Activated T-cell treated with anti-CD3 and anti-CD28 coated beads, Interleukin-2, amount 50 U/mL, for 72 hours (primary cell): ENCODE measurements at places on chromosomes 12 and 14.
A peak's percentile ranks its signal among the peaks of the same experiment; 100 is the strongest.

- no peak for DNase-seq
Measured at GRCh38 chr12:62709311-62709710, 225.6 kb downstream of the PPM1H start.

DNA sequence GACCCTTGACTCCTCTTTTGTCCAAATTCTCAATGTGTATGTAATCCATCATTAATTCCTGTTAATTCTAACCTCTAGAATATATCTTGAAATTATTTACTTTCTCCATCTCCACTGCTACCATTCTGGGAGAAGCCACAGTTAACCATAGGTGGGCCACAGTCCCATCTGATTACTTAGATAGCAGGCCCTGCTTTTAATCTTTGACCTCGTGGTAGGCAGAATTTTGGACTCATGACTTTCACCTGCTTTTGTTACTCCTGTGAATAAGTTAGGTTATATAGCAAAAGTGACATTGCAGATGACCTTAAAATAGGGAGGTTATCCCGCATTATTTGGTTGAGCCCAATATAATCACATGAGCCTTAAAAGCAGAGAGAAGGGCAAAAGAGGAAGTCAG is 264.2 kb downstream of the GPHN start:
- no peak for DNase-seq

- peak; percentile 64 for DNase-seq
Measured at GRCh38 chr12:51821440-51822260, 26.9 kb downstream of the FIGNL2 start.

DNA sequence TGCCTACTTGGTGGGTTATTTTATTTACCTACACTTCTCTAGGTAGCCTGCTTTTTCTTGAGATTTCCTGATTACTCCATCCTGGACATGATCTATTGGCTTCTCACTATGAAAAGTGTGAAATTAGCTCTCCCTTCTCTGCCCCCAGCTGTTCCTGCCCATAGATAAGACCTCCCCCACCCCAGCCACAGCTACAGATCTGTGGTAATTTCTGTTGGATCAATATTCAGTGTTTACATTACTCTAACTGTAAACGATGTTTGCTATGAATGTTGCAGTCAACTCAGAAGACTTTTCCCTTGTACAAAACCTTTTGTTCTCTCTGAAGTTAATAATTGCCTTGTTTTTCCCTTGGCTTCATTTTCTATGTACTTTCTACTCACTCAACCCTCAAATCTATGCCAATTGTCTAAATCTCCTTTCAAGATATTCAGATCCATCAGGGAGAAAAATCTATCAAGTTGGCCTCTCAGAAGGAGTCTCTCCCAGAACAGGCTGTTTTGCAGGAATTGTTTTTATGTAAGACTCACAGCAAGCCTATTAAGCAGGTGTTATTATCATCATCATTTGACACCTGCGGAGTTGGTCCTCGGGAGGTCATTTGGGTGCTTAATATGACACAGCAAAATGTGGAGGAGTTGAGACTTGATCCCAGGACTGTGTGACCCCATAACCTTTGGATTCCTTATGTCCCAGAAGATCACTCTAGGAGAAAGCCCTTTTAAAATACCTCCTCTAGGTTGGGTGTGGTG is 227.4 kb downstream of the SUDS3 start:
- no peak for DNase-seq

- no peak for DNase-seq
Measured at GRCh38 chr14:104968153-104968527, 10.0 kb downstream of the AHNAK2 start.

- peak; percentile 41 for DNase-seq
Measured at GRCh38 chr12:124036657-124037109, 63.7 kb downstream of the ZNF664 start.

- DNase-seq = no peak
Measured at GRCh38 chr14:104345621-104346462, 207.5 kb downstream of the KIF26A start.

DNA sequence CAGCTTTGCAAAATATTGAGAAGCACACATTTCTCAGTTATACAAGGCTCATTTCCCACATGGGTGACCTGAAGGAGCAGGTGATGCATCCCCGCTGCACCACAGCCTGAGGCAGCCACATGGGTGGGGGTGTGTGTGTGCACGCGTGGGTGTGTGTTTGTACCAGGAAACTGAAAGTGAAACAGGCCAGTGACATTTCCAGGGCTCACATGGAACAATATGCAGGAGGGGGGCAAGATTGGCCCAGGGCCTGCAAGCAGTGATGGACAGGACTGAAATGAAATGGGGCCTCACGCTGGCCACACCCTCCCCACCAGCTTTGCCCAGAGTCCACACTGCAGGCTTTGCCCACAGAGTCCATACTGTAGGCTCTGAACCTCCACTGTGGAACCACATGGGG is 154.2 kb upstream of the PARP11 start:
- DNase-seq = peak; percentile 48

DNA sequence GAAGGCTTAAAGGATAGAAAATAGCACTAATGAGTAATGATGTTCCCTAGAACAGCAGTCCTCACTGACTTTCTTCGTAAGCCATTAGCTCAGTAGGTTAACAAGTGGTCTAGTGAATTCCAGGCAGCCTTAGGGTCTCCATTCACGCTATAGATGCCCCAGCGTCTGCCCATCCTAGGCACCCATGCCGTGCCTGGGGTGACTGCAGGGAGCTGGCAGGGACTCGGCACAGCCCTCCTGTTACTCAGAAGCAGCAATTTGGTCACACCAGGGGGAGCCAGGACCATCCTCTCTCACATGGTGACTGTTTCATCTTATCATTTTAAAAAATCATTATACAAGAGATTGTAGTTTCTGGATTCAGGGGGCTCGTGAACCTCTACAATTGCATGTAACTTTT is 66.0 kb upstream of the TRAF3 start:
- DNase-seq = no peak

DNA sequence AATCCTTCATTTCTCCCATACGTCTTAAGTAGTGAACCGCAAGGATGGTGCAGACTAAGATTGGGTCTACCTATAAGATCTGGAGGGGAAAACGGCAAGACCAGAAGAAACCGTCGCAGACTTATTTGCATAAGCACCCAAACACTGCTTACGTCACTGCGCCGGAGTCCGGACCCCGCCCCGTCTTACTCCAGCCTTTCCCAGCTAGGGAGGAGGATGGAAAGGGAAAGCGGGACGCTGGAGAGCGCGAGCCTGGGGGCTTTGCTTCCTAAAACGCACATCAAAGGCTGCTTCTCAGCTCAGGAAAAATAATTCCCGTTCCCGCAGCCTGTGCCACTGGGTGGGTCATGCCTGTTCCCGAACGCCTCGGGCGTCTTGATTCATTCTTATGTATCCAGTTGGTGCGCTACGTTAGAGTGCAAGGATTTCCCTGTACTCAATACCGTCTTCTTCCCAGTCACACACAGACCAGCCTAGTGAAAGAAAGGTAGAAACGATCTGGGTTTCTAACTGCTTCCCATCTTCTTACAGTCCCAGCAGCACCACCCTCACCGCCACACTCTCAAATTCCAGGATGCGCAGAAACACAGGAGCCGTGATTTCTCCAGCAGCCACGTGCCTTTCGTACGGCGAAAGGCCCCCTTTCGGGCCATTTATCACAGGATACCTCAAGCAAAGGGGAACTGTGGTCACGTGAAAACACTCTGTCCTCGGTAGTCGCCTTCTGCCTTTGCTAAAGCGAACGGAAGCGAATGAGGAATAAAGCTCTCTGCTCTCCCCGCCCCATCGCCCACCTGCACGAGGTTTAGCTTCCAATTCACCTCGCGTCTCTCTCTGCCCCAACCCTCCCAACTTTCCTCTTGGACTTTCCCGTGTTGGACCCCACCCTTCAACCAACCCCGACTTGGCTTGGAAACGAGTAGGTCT is 1.1 kb downstream of the SLC6A15 start:
- DNase-seq = peak; percentile 1

DNA sequence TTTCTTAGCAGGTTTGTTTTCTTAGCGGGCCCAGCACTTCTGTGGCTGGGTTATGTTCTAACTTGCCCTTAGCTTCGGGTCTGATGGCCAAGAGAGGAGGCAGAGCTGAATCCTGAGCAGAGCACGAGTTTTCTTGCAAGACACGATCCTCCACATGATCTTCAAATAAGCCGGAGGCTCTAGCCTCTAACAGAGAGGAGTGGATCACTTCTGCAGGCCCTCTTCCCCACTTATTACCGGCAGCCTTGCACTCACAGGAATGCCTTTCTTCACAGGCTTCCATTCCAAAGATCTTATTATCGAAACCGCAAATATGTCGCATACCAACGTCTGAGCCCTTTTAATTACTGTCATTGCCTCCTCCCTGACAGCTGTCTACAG is 79.5 kb downstream of the SINHCAF start:
- DNase-seq = no peak

DNA sequence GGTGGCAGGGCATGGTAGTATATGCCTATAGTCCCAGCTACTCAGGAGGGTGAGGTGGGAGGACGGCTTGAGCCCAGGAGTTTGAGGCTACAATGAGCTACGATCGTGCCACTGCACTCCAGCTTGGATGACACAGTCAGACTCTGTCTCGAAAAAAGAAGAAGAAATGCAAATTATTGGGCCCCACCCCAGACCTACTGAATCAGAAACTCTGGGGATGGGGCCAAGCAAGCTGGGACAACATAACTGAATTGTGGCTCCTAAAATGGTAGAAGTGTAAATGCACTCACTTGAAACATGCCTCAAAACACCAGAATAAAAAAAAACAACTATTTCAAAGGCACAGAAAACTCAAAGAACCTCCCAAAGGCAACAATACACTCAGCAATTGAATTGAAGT is 37.0 kb downstream of the CIT start:
- no peak for DNase-seq

GRCh38 chr14:56129933-56130332 is 11.7 kb downstream of the PELI2 start:
- no peak for DNase-seq

GRCh38 chr12:96383991-96384390 is 16.2 kb downstream of the CDK17 start:
- DNase-seq = no peak

- no peak for DNase-seq
Measured at GRCh38 chr12:107847430-107847829, 72.9 kb downstream of the ASCL4 start.

GRCh38 chr12:18706798-18707197 is 31.0 kb downstream of the PLCZ1 start:
- no peak for DNase-seq

GRCh38 chr12:124683152-124684124 is 116.0 kb upstream of the NCOR2 start:
- DNase-seq = no peak

DNA sequence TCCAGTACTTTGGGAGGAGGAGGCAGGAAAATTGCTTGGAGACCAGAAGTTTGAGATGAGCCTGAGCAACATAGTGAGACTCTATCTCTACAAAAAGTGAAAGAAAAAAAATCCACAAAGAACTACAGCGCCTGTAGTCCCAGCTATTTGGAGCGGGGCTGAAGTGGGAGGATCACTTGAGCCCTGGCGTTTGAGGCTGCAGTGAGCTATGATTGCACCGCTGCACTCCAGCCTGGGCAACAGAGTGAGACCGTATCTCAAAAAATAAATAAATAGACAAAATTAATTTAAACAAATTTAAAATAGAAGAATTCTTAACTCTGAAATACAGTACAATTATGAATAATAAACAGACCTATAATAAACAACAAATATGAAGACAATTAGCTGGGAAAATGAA is 40.9 kb downstream of the ATL1 start:
- no peak for DNase-seq

- peak; percentile 35 for DNase-seq
Measured at GRCh38 chr14:80988735-80989429, 33.5 kb downstream of the TSHR start.

GRCh38 chr12:109513977-109514376 is 36.5 kb downstream of the UBE3B start:
- no peak for DNase-seq

GRCh38 chr14:85182282-85182681 is 347.7 kb upstream of the FLRT2 start:
- DNase-seq = no peak

DNA sequence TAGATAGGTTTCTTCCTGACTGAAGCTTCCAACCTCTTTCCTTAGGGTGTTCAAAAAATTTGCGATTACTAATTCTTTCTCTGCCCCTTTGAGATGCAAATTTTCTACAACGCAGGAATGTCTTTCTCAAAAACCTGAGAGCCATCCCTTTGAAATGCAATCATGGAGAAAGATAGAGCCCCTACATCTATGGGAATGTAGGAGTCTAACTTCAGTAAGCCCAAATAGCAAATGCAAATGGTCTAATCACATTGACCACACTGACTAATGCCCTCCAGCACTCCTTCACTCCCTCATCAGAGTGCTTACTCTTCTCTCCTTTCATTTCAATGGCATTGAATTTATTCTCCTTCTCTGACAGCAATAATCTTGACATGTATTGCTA is 107.1 kb downstream of the SLC6A15 start:
- DNase-seq = no peak

GRCh38 chr12:6323340-6323994 is 13.0 kb downstream of the PLEKHG6 start:
- peak; percentile 43 for DNase-seq

DNA sequence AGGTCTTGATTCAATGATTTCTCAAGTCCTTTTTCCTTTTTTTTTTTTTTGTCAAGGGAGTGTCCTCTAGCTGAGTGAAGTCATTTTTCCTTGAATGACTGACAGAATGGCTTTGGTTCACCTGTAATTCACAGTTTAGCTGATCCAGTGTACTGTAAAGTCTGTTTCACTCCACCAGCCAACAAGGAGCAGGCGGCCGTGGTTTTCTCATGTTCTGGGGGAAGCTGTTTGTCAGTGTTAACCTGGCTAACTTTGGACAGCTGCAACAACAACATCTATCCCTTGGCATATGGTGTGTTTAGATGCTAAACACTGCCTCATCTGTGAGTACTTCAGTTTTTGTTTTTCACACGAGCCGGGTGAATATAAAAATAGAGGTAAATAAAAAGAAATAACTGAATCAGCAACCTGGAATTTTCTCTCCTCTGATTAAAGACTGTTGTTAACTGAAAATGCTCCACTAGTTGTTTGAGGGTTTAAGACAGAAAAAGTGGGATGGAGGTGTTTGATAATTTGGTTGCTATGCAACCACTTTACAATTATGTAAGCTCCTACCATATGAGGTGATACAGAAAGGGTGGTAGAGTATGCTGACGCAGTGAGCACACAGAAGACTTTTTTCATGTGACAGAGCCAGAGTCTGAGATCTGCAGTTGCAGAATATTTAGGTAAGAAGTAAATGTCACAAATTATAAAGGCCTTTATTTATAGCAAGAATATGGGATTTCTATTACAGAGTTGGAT is 50.3 kb upstream of the SLC2A13 start:
- no peak for DNase-seq

DNA sequence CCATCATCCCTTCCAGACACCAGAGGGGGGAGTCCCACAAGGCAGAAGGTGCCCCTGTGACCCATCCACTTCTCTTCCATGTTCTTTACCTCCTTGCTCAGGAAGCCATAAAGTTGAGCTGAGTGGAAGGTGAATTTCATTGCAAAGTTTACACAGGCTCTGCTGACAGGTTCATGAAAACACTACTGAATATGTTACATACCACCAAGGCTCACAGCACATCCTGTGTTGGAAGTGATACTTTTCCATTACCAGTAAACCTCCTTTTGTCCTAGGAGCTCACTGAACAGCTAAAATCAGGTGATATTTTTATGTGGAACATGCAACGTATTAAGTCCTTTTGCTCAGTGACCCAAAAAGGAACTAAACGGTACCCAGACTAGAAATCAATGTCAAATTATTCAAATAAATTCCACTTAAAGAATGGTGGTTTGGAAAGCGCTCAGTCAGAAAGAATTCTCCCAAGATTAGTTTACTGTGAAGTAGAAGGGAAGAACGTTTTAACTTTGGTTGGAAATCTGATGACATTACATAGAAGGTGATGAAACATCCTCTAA is 196.2 kb upstream of the NUDT4 start:
- DNase-seq = no peak
